ENCODE measurements at places on chromosomes 1 and 21. TPM values are rescaled to one million over a fixed set of nuclear protein-coding genes. Genes with fewer than 3 reads are reported as not detected.

GPX7 gene
- 4.3 TPM for total RNA-seq

CFHR4 gene
- not detected for total RNA-seq

KRTAP20-3 gene
- not detected for total RNA-seq

NUCKS1 gene
- 33.0 TPM for total RNA-seq

LCE3E gene
- not detected for total RNA-seq

OPTC gene
- total RNA-seq, result not detected

FOXD3 gene
- not detected for total RNA-seq

B3GALT2 gene
- total RNA-seq, result 0.76 TPM

LCE1D gene
- not detected for total RNA-seq

ASAP3 gene
- total RNA-seq, result 27.6 TPM

DNA sequence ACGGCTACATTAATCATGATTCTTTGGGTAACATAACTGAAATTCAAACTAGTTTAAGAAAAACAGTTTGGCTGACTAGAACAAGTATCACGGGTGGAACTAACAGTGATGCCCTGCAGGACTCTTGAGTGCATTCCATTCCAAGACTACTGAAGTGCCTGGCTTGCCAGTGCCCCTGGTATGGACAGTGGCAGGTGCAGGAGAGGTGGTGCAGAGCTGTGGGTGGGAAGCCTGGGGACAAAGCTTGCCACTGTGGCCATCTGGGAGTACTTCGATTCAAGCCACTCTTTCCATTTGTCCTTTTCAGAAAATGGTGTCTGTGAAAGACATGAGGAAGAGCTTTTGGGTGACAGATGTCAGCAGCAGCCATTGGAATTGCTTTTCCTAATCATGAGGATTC, 166.5 kb downstream of the RRAGC start:
- DNase-seq, result no peak

DNA sequence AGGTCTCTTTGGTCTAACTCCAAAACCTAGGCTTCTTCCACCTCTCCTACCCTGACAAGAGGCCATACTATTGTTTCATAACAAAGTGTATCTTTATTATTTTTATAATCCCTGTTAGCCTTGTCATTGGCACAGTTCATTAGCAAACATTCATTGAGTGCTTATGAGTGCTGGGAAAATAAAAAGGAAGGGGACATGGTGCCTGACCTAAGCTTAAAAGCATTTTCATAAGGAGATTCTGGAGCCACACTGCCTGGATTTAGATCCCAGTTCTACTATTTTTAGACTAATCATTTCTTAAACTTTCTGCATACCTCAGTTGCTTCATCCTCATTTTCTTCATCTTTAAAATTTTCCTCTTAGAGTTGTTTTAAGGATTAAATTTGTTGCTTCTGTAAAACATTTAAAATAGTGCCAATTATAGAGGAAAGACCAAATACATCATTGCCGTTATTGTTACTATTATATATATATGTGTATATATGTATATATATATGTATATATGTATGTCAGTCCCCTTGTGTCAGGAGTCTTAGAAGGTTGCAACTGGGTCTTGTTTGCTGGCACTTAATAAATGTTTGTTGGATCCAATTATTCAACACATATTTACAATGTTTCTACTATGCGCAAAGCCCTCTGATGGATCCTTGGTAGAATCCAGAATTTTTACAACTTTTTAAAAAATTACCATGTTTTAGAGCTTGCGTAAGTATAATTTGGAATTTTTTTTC, 250.9 kb upstream of the SGIP1 start:
- no peak for DNase-seq

- DNase-seq, result no peak
Measured at GRCh38 chr1:24111262-24111995, 506 bp downstream of the MYOM3 start.

DNA sequence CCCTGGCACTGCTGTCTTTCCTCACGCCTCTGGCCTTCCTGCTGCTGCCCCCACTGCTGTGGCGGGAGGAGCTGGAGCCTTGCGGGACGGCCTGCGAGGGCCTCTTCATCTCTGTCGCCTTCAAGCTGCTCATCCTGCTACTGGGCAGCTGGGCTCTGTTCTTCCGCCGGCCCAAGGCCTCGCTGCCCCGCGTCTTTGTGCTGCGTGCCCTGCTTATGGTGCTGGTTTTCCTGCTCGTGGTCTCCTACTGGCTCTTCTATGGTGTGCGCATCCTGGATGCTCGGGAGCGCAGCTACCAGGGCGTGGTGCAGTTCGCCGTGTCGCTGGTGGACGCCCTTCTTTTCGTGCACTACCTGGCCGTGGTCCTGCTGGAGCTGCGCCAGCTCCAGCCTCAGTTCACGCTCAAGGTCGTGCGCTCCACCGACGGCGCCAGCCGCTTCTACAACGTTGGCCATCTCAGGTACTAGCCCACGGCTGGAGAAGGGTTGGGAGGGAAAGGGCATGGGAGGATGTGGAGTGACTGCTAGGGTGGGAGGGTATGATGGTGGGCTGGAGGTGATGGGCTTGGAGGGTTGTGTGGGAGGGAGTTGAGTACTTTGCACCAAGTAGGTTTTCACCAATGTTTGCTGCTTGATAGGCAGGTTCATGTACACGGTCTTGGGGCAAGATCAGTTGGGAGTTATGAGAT, 18.9 kb downstream of the VANGL2 start:
- no peak for DNase-seq

DNA sequence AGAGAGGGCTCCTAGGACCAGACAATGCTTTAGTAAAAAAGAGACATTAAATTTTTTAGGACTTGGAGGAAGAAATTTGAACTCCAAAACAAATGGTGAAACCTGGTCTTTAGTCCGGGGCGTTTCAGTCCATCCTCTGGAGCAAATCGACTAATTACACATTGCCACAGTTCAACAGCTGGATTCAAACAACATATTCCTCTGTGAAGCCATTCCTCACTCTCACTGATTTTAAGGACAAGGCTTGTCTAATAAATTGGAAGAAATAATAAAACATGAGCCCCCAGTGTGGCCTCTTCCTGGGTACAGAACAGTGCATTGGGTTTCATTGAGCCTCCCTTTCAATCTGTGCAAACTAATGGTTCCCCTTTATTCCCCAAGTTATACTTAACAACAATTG, 165.1 kb downstream of the UCK2 start:
- DNase-seq, result no peak

- peak; percentile 80 for DNase-seq
Measured at GRCh38 chr1:160069460-160070231, at the start of gene KCNJ10. TSS of gene KCNJ10 (minus strand) at chr1:160070160. CDS start at chr1:160042532, 27,628 bp downstream.

DNA sequence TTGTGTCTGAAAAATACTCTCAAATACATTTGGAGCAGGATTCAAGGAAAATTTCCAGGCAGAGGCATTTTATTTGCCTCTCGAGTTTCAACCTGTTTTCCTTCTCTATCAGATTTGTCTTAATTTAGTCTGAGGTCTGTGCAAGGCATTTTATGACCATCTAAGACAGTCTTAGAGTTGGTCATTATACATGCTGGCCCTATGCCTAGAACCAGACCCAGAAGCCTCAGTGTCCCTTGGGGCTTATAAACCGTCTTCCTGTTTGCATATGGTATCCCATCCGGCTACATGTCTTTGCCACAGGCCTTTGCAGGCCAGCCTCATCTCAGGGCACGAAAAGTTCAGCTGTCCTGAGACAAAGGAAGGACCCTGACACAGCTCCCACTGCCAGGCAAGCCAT, 346.1 kb downstream of the SIPA1L2 start:
- DNase-seq, result no peak

DNA sequence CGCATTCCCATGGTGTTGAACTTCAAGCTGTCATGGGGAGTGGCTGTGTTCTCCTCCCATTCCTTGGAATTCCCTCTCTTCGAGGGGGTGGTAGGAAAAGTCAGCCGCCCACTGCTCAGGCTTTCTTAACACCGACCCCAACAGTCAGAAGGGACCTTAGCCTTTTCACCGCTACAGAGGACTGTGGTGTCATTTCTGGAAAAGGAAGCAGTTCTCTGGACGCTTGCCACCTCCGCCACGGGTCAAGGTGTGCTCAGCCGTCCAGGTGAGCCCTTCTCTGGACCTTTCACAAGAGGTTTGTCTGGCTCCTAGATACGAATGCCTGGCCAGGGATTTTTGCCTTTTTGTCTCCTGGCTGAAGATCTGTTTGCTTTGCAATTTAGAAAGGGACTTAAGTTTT, 31.8 kb downstream of the CLIC6 start:
- no peak for DNase-seq

- no peak for DNase-seq
Measured at GRCh38 chr1:176765608-176766007, 302.6 kb downstream of the PAPPA2 start.

GRCh38 chr21:42669041-42669440, 15.6 kb downstream of the PDE9A start:
- no peak for DNase-seq

GRCh38 chr1:217388522-217389065, 242.3 kb downstream of the GPATCH2 start:
- DNase-seq, result no peak

DNA sequence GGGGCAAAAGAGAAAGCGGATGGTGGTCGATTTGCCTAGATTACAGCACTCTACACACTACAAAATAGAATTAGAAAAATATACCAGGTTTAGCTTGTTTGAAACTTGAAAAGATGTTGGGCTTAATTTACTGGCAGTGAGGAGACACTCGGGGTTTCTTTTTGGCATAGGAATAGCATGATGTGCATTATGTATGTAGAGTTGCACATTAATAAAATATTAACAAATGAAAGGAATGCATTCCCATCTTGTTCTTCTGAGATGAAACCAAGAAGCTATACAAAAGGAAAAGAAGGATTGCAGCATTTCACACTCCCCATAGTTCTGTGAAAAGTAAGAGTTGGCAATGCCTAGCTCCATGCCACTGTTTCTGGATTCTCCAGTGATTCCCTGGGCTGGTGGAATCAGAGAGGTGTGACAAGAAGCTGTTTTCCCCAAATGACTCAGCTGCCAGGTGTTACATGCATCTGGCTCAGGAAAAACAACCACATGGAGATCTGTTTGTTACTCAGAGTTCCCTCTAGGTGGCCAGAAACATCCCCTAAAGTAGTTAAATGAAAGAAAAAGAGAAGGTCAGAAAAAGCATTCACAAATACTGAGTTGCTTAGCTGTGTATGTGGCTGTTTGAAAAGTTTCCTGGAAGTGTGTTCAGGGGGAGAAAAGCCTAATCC, 115.6 kb downstream of the UCK2 start:
- DNase-seq, result no peak

DNA sequence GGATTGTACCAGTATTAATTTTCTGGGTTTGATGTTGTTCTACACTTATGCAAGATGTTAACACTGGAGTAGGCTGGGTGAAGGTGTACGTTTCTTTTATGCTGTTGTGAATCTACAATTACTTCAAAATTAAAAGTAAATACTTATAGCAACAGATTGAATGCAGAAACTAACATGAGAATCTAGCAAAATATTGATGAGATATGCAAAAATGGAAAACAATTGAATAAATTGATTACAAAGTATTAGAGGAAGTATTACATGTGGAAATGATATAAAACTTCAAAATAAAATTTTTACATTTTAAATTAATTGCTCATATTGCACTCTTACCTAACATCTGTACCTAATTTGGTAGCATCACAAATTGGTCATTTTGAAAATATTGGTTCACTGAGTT, 5.7 kb upstream of the SPRR3 start:
- DNase-seq, result no peak

GRCh38 chr1:239308701-239309333, 77.6 kb upstream of the CHRM3 start:
- peak; percentile 69 for DNase-seq

GRCh38 chr1:12007204-12007603, 12.1 kb upstream of the MIIP start:
- DNase-seq, result peak; percentile 34

- DNase-seq, result no peak
Measured at GRCh38 chr1:39412892-39413291, 78.5 kb upstream of the BMP8A start.
